ENCODE measurements at places on chromosomes 5 and 9.

DNA sequence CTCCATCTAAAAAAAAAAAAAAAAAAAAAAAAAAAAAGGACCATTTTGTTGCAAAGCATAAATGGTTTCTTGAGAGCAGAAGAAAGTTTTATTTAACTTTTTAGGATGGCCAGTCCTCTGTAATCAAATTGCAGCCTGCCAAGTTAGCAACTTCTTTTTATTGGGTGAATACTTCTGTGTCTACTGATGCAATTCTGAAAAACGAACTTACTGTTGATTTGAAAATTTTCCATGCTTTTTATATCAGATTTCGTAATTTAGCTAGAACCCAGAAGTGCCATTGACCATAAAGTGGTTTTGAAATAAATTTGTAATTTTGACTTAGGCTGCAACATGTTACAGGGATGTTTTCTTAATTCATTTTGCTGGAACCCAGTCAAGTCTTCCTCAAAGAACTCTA lies 269.1 kb upstream of the ACTBL2 start:
- DNase-seq, result no peak

GRCh38 chr5:78927657-78928282 lies 57.3 kb downstream of the ARSB start:
- no peak for DNase-seq

DNA sequence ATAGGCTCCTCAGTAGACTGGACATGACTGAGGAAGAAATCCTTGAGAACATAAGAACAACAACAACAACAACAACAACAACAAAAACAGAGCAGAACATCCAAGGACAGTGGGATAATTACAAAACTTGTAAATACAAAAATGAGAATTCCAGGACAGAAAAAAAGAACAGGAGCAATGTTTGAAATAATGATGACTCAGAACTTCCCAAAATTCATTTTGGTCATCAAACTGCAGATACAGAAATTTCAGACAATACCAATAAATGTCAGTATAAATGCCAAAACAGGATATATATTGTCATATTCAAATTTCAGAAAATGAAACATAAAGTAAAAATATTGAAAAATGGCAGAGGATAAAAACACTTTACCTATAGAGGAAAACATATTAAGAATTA lies 259.0 kb downstream of the TRIM36 start:
- DNase-seq, result no peak

DNA sequence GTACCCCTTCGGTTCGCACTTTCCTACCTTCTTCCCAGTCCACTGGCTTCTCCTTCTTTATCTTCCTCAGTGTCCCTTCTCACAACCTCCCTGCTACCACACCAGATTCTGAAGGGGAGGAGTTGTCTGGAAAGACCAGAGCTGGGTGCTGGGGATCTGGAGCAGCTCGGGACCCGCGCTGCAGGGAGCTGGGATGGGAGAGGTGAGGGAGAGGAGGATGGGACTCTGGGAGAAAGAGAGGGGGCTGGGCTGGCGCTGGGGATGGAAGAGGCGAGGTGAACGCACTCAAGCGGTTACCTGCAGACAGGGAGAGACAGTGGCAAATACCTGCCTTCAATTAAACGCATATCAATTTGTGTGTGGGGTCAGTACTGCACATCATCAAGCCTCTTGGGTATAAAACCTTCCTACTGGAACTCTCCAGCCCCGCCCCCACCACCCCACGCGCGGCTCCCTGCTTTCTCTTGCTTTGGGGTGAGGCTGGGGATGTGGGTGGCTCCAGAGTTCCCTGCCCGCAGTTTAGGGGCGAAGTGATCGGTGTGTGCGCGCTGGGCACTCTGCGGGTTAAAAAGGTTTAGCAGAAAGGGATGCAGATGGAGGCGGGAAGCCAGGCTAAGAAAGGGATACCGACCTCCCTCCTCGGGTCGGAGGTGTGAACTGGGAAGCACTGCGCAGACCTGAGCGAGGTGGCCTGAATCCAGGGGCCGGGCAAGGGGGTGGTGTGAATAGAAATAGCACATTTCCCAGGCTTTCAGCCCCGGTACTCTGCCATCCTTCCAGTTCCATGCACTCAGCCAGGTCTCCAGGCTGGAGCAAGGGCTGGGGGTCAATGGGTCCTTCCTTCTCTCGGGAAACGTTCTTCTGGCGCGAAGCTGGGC lies 977 bp upstream of the PAM start:
- DNase-seq, result no peak

DNA sequence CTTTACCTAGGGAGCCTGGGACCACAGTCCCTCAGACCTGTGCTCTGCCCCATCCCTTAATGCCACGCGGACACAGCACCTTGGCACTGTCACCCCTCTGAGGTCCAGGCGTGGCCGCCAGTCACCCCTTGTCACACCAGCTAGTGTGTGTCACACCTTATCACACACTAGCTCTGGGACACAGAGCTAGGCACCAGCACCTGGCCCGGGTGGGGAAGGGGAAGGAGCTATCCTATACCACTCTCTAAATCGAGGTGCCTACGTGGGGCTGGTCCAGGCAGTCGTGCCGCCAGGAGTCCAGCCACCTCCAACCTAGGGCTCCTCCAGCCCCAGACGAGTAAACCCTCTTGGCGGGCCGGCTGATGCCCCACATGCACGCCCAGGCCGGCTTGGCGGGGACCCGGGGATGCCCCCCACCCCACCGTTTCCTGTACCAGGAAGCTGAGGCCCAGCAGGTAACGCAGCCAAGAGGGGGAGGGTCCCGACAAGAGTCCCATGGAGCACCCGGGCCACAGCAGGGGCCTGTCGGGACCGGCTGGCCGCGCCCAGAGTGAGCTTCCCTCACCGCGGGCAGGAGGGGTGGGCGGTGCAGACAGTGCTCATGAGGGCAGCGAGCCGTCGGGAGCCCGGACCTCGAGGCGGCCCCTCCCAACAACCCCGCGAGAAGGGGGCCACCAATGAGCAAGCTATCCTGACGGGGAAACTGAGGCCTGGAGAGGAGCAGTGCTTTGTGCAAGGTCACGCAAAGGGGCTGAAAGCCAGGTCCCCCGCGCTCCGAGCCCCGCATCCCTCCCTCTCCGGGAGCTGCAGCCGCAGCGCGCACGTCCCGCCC lies 550 bp downstream of the CORO2A start:
- DNase-seq, result no peak

DNA sequence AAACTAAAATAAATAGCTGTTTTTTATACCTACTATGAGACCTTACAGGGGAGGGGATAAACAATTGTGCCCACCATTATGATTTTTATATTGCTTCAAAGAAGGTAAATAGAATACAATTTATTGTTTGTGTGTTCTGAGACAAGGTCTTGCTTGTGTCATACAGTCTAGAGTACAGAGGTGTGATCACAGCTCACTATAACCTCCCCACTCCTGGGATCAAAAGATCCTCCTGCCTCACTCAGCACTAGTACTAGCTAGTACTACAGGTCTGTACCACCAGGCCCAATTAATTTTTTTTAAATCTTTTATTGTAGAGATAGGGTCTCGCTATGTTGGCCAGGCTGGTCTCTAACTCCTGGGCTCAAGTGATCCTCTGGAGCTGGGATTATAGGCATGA lies 11.3 kb downstream of the TLE1 start:
- no peak for DNase-seq

DNA sequence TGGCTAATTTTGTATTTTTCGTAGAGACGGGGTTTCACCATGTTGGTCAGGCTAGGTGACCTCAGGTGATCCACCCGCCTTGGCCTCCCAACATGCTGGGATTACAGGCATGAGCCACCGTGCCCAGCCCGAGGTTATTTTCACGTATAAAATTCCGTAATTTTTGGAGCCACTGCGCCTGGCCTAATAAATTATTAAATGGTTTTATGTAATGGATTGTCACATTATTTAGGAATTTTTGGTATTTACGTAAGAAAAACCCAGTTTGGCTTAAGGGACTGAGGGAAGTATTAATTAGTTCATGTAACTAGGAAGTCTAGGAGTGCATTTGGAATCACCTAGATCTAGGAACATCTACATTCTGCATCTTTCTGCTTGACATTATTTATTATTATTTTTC lies 8.3 kb downstream of the GLE1 start:
- DNase-seq, result no peak

GRCh38 chr9:14868772-14869583 lies 41.2 kb downstream of the FREM1 start:
- no peak for DNase-seq

DNA sequence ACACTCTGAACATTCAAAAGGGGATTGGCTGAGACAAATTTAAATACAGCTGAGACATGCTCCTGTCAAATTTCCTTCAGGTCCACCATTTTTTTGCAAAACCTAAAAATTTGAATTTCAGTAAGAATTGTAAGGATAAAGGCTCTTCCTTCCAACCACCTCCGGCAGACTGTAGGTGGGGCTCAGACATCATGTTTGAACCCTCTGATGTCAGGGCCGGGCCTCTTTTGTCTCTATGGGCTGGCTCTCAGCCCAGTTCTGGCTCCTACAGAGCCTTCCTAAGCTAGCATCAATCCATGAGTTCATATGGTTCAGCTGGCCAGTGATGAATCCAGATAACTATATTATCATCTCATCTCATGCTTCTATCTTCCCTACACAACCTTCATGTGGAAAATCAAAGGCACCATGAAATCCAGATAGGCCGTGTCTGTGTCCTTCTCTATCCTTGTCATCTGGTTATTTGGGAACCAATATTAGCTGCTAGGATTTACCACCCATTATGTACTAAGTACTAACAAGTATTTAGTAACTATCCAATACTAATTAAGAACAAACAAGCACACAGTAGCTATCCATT lies 44.2 kb downstream of the NIPSNAP3B start:
- DNase-seq, result no peak

GRCh38 chr5:134530301-134531077 lies 5.0 kb downstream of the JADE2 start:
- no peak for DNase-seq

- no peak for DNase-seq
These were observed 894.8 kb upstream of the CDH10 start for GRCh38 chr5:25539536-25539935.

DNA sequence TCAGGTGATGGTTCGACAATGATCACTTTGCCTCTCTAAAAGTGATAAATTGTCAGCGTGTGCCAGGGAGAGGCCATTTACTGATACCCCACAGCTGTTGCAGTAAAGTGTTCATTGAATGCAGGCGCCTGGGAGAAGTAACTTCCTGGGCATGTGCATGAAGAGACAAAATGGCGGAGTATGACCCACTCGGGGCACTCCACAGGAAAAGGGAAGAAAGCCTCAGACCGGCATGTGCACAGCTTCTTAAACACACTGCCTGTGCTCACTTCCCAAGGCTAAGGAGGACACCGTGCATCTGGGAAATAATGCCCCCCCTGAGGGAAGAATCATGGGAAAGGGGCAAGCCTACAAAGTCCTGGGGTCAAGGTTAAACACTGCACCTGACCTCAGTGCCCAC lies 329.5 kb downstream of the ICE1 start:
- no peak for DNase-seq

- DNase-seq, result no peak
These were observed 104.3 kb downstream of the ADCY2 start for GRCh38 chr5:7500256-7500655.

GRCh38 chr9:22237497-22238363 lies 208.9 kb upstream of the DMRTA1 start:
- DNase-seq, result no peak

DNA sequence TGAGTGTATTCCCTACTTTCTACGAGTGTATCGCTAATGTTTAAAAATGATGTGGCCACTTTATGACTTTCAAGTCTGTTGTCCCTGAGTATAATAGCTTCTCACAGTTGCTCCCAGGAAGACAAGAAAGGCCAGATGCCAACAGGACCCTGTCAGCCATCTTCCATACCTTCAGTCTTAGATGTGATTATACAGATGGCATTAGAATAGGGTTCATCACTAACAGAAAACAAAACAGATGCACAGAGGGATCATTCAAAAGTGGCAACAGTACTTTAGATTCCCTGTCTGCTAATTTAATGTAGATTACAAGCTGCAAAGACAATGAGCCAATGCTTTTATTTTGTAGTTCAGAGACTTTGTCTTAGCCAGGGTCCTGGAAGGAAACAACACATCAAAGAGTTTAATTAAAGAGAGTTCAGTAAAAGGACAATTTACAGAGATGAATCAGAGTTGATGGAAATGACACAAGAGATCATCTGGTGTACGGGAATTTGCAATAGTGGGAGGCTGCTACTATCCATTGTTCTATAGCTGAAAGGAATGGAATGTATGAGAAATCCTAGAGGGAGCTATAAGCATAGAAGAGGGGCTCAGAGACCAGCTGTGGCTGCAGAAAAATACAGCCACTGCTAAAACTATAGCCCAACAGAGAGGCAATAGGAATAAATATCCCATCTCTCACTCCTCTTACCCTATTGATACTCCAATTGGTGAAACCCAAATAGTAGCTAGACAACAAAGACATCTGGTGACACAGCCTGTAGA lies 393.7 kb upstream of the SMC2 start:
- DNase-seq, result no peak

DNA sequence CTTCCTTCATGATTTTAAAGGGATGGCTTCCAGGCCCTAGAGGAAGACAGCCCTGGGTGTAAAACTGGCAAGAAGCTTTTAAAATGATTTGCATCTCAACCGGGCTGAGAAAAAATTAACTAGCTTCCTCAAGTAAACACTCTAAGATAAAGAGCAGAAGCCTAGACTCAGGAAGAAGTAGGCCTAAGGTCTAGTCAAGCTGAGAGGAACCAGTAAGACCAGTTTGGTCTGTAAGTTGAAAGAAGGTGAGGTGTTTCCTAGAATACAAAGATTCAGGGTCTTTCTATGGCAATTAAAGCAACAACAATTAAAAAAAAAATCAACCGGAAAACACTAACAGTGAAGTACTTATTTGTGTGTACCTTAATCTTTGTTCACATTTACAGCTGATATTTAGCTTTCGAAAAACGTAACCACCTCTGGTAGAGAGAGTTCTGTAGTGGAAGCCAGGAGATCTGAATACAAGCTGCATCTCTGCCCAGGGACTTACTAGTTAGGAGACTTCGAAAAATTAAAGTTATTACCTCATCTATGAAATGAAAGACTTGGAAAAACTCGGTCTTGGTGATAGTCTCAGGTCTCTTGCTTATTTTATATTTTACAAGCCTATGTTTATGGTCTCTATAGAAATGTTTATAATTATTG lies 75.7 kb downstream of the TUSC1 start:
- no peak for DNase-seq

DNA sequence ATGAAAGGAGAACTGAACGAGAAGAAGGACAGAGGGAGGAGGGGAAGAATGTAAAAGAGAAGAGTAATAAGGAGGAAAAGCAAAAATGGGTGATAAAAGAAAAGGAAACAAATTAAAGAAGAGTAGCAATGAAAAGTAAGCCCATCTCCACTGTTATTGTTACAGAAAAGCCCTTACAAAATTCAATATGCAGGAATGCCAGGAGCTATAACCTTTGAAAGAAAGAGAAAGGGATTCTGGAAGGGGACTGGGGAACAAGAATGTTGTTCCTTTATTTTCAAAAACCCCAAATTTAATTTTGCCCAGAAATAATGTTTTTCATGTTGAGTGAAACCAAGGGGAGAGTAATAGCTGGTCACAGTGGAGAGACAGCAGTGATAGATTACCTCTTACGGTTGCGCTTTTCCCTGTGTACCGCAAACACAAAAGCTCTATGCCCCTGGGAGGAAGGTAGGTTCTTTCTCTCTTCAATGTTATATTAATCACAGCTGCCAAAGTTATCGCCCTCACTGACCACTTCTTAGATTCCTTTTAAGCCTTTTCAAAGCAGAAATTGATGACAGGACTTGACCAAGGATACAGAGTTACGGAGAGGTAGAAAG lies 86.7 kb downstream of the BRINP1 start:
- DNase-seq, result no peak
